Foreskin melanocyte (primary cell): ENCODE measurements at places on chromosomes 7 and 10.
A peak's percentile ranks its signal among the peaks of the same experiment; 100 is the strongest.

DNA sequence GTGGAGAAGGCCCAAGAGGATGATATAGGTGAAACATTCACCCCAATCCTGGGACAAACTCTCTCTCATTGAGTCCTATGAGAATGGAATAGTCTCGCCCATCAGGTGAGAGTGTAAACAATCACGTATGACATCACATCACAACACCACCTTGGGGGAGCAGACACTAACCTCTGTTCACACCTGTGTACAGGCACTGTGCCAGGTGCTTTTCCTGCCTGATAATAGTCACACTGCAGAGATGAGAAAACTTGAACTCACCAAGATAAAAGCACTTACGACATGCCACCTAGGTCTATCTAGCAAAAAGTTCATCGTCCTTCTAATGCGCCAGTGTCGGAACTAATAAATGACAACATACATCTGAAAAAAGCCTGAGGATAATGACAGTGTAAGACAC, 187.8 kb downstream of the FAM107B start:
- DNase-seq = no peak

- no peak for DNase-seq
Measured at GRCh38 chr10:26048756-26049155, 114.7 kb downstream of the MYO3A start.

- no peak for DNase-seq
Measured at GRCh38 chr10:20195076-20195475, 378.8 kb downstream of the PLXDC2 start.

DNA sequence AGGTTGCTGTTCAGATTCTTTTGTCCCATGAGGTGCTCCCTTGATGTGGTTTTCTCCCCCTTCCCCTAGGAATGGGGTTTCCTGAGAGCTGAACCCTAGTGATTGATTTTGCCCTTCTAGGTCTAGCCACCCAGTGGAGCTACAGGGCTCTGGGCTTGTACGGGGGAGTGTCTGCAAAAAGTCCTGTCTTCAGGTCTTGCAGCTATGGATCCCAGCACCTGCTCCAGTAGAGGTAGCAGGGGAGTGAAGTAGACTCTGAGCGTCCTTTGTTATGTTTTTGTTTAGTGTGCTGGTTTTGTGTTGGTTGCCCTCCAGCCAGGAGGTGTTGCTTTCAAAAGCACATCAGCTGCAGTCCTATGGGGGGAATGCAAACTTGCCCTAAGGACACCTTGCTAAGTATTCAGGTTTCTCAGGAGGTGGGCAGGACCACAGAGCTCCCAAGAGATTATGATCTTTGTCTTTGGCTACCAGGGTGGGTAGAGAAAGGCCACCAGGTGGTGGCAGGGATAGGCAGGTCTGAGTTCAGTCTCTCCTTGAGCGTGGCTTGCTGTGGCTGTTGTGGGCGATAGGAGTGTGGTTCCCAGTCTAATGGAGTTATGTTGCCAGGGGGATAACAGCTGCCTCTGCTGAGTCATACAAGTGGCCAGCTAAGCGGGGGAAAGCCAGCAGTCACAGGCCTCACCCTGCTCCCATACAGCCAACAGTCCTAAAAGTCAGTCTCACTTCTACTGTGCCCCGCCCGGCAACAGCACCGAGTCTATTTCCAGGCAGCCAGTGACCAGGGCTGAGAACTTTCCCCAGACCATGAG, 92.4 kb upstream of the JCAD start:
- no peak for DNase-seq

GRCh38 chr7:102147008-102147407, 139.7 kb upstream of the SH2B2 start:
- no peak for DNase-seq

DNA sequence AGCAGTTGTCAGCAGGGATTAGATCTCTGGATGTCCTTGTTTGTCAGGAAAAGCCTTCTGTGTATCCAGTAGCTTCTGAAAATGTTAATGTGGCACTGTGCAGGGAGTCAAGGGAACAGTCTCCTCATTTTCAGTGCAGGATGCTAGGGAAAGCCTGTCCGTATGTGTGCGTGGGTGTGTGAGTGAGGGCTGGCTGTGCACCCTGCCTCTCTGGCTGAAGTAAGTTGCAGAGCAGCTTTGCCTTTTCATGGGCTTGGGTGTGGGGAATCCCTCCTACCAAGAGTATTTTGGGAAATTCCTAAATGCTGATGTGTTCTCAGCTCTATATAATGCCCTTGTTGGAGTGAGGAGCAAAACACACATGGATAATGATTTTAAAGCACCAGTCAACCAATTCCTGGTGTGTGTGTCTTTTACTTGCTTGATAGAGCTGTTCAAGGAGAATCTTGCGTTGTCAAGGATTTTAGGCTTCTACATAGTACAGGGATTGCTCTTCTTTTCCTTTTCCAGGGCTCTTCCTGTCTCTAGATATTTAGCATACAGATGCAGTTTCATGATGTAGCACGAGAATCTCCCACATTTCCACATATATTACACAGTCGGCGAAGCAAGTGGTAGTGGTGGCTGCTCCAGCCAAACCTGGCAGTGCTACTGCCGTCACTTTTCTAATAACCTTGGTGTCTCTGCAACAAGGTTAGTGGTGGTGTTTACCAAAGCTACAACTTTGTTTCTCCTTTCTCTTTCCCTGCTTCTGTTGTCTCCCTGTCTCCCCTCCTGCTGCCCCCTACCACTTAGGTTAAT, 92.8 kb downstream of the MCU start:
- DNase-seq = peak; percentile 53

DNA sequence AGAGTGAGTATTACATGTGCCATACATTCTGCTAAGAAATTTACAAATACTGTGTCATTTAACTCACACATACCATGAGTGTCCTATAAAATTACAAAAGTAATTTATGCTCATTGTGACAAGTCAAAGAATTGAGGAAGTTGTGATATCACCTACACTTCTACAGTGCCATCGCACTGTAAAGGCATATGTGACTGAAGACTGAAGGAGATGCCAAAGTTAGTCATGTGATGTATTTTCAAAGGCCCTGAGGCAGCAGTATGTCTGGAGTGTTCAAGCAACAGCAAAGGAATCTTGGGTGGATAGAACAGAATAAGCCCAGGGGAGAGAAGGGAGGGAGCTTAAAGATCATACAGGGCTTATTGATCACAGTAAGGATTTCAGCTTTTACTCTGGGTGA, 176.8 kb downstream of the WNT2 start:
- no peak for DNase-seq

GRCh38 chr10:63586043-63586442, 64.8 kb downstream of the REEP3 start:
- DNase-seq = no peak

DNA sequence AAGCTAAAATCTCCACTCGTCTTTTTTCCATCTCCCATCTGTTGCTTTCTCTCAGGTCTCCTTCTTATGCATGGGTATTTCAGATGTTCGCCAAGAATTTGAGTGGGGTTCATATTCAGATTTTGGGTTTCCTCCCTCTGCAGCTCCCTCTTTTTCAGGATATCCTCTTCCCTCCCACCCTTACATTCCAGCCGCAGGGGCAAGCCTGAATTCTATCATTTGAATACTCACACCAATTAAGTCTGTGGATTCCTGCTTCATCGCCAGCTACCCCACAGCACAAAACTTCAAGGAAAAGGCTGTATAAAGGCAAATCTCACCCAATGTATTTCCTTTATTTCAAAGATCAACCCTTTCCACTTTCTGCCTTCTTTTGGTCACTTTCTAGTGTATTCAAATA, 41.6 kb upstream of the FOXI2 start:
- DNase-seq = no peak

- peak; percentile 4 for DNase-seq
Measured at GRCh38 chr7:142188846-142189245, 69.0 kb downstream of the PRSS58 start.

- no peak for DNase-seq
Measured at GRCh38 chr10:88080213-88080612, 216.8 kb downstream of the PTEN start.

DNA sequence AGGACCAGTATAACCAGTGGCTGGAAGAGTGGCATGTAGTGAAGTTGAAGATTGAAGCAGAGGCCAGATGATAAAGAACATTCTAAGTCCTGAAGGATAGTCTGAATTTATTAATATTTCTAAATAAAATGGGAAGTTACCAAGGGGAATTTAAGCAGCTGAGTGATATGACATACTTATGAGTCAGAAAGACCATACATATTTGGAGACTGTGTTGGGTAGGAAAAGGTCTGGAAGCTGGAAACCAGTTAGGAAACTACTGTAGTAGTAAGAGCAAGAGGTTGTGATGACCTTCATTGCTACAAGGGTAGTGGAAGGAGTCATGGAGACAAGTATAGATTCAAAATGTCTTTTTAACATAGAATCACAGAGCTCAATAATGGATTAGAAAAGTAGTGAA, 752.3 kb downstream of the SUGCT start:
- no peak for DNase-seq

GRCh38 chr10:71092812-71093401, 119.5 kb upstream of the UNC5B start:
- no peak for DNase-seq

DNA sequence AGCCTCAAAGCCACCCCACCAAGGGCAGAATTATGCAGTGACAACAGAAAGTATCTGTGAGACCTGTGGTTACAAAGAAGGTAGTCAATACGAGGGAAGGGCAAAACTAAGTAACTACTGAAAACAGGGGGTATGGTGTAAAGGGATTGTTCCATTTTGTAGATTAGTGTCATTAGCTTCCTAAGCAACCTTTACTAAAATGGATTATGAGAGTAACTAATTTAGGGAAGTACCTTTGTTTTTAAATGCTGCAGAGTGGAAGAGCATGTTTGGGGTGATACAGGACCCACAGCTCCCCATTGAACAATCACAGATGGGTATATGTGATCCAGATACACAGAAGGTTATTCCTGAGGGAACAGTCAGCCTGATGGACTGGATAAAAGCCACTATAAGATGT, 51.3 kb upstream of the TAC1 start:
- DNase-seq = no peak

- DNase-seq = no peak
Measured at GRCh38 chr7:154675560-154675959, 327.4 kb downstream of the PAXIP1 start.

GRCh38 chr7:33921216-33921938, 16.0 kb downstream of the BMPER start:
- no peak for DNase-seq

DNA sequence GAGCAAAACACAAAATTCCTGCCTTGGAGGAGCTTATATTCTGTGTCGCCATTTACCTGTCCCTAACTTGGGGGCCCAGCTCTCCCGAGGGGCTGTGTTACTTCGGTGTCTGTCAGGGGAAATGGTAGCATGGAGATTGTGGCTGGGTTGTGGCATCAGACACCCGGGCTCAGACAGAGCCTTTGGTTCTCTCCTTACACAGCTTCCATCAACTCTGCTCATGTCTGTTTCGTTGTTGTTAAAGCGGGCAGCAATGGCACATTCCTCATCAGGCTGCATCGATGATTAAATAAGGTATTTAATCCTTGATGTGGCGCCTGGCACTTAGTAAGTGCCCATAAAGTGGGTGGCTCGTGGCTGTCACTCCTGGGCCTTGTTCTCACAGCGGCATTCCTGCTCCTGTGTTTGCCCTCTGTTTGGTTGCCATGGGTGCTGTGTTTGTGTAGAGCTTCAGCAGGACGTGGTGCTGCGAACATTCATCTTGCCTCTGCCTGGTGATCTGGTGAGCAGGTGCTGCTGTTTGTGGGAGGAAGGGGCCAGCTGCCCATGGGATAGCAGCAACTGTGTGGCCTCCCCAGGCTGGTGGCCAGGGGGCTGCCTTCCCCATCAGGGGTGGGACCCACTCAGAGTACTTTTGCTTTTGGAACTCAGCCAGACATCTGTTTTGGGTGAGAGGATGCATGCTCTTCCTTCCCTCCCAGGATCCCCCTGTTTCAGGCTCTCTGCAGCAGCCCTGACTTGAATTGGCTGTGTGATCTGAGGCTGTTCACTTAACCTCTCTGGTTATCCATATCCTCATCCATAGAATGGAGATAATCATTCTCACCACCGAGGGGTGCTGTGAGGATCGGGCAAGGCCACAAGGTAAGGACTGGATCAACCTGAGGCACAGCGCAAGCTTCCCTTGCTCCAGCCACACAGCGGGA, 207.2 kb upstream of the SVIL start:
- no peak for DNase-seq

- DNase-seq = no peak
Measured at GRCh38 chr10:29798921-29799690, 164.3 kb upstream of the SVIL start.

- DNase-seq = no peak
Measured at GRCh38 chr7:15845461-15845860, 159.0 kb upstream of the MEOX2 start.

- peak; percentile 9 for DNase-seq
Measured at GRCh38 chr7:157690833-157691585, 354.2 kb downstream of the DNAJB6 start.

- DNase-seq = no peak
Measured at GRCh38 chr7:72182036-72182435, 230.1 kb downstream of the CALN1 start.

DNA sequence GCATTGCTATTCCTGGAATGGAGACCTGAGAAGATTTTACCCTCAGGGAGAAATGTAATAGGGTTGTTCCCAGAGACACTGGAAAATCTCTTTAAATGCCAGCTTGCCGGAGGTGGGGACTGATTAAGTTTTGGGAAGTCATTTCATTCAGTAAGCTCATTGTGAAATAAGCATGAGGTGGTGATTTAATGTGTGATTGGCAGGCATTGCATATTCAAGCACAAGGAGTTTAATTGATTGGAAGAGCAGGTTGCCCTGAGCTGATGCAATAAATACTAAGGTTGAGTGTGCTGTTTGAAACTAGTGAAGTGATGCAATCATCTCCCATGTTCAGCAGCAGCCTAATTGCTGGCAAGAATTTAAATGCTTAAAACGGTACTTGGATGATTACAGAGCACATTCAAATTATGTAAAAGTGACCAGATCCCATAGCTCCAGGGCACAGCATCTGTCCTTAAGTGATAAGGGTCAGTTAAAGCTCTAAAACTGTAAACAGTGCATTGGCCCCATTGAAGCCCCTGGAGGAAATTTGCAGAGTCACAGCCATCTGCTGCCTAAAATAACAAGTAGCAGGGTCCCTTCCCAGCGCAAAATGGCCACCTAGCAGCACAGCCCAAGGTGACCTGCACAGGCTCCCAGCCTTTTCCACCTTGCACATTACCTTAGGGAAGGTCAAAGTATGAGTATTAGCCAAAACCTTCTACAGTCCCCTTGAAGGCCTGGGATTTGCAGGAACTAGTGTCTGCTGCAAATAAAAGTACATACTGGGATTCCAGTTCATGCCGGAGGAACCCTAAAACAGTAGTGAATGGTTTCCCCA, 92.1 kb downstream of the CCDC71L start:
- DNase-seq = peak; percentile 38

- peak; percentile 40 for DNase-seq
Measured at GRCh38 chr7:17299483-17299991, 1.1 kb downstream of the AHR start.

- no peak for DNase-seq
Measured at GRCh38 chr7:70068531-70068930, 470.3 kb downstream of the AUTS2 start.

- no peak for DNase-seq
Measured at GRCh38 chr7:66313886-66314568, 108.9 kb downstream of the TPST1 start.

DNA sequence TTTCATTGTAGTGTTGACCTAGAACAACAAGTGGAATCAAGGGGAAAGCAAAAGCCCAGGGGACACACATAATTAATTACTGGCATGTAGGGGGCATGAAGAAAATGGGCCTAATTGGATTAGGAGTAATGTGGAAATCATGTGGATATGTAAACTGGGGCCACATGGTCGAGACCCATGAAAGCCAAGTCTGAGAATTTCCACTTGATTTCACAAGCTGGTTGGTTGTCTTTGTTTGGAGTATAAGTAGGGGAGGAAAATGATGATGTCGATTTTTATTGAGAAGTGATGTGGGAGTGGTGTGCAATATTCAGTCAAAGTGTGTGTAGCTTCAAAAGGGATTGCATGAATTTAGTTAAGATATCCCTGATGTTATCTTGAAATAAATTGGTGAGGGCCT, 131.8 kb downstream of the LRRC4 start:
- DNase-seq = no peak
